Breast epithelium (tissue), 4 donors: ENCODE measurements at places on chromosomes 11 and 22. TPM values are rescaled to one million over a fixed set of nuclear protein-coding genes. Genes with fewer than 3 reads are reported as not detected.
A peak's percentile ranks its signal among the peaks of the same experiment; 100 is the strongest.

CCND1 gene
- 42.3 TPM for total RNA-seq

- no peak for DNase-seq
- H3K4me3 ChIP-seq: no peak overlapping the region
- no peak overlapping the region for H3K27ac ChIP-seq
- H3K36me3 ChIP-seq: no peaks in the 10 kb centered on the region
Observed at GRCh38 chr22:30434843-30435242, 9.3 kb downstream of the MTFP1 start.

DNA sequence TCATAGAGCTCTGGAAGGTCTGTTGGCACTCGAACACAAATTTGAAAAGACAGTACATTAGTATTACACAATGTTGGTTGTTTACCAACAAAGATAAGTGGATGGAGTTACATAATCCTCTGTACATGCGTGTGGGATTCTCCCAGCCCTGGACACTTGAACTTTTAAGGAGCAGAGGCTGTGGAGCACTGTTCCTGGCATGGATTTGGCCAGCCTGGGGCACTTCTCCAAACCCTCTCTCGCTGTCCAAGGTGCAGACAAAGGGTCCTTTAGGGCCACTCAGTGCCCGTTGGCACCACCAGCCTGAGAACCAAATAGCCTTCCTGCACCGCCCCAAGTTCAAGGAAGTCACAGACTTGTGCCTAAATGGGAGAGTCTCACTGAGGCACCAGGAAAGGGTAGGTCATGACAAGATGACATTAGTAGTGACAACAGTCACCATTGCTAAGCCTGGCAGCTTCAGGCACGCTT is 1.6 kb upstream of the ANO1 start:
- H3K27ac ChIP-seq: peak overlapping the region; percentile 94
- peaks cover 10% of the 10 kb centered on the region for H3K4me1 ChIP-seq
- no peaks in the 10 kb centered on the region for H3K27me3 ChIP-seq
- no peak overlapping the region for H3K4me3 ChIP-seq

DNA sequence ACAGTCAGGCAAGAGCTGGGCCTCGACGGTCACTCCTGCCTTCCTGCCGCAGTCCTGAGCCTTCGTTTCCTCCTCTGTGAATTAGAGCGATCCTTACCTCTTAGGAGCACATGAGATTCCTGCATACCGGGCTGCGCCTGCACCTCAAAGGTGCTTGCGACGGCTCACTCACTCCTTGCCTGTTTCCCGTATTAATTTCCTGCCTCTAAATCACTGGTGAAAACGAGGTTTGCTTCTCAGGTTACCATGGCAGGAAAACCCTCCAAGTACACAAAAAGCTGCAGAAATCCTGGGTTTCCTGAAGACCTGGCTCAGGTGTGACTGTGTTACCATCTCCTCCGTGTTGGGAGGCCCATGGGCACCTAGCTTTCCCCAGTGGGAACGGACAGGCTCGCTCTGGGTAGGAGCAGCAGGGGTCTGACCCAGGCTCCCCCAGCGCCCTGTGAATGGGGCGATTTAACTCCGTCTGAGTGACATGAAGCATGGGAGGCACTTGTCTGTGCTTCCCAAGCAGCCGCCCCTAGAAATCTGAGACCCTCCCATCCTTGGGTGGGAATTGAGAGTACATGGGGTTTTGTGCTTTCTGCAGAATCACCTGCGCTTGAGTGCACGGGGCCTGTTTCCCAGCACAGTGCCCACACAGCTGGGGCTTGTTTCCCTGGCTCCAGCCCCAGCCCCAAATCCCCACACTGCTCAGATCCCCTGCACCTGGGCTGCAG is 64.8 kb downstream of the PHF21B start:
- no peak overlapping the region for H3K27ac ChIP-seq
- DNase-seq: no peak
- H3K4me1 ChIP-seq: no peaks in the 10 kb centered on the region
- H3K27me3 ChIP-seq: peaks cover 4% of the 10 kb centered on the region
- no peak overlapping the region for H3K4me3 ChIP-seq

DNA sequence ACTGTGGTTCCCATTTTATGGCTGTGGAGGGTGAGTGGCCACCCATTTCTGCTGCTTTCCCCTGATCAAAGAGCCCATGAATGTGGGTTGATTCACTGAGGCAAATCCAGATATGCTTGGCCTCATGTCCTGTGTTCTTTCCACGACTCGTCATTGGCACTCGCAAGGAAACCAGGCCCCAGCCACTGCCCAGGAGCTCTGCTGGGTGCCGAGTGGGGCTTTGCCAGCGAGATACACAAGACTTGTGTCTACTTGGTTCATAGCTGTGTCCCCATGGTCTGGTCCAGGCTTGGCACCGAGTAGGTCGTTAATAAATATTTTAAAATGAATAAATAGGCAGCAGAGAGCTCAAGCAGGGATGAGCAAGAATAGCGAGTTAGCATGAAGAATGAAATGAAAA is 1291.5 kb downstream of the TBC1D22A start:
- H3K36me3 ChIP-seq: no peaks in the 10 kb centered on the region
- peaks cover 38% of the 10 kb centered on the region for H3K27me3 ChIP-seq
- no peak overlapping the region for H3K4me3 ChIP-seq
- no peak overlapping the region for H3K27ac ChIP-seq

DNA sequence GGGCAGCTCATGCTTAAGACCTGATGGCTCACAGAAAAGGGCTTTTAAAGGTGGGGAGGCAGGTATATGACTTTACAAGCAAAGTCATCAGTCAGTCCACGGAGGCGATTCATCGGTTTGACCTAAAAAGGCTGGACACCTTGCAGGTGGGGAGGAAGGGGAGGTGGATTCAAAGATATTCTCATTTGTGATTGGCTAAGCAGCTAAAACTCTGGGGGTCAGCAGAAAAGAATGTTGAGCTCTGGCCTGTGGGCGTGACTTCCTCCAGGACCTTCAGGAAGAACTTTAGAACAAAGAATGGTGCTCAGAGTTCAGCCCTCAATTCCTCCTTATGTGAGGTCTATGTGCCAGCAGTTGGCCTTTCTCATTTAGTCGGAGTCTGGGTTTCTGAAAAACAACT is 78.3 kb upstream of the LMO1 start:
- H3K27ac ChIP-seq: no peak overlapping the region
- no peaks in the 10 kb centered on the region for H3K36me3 ChIP-seq
- DNase-seq: no peak
- no peaks in the 10 kb centered on the region for H3K27me3 ChIP-seq
- no peaks in the 10 kb centered on the region for H3K4me1 ChIP-seq

DNA sequence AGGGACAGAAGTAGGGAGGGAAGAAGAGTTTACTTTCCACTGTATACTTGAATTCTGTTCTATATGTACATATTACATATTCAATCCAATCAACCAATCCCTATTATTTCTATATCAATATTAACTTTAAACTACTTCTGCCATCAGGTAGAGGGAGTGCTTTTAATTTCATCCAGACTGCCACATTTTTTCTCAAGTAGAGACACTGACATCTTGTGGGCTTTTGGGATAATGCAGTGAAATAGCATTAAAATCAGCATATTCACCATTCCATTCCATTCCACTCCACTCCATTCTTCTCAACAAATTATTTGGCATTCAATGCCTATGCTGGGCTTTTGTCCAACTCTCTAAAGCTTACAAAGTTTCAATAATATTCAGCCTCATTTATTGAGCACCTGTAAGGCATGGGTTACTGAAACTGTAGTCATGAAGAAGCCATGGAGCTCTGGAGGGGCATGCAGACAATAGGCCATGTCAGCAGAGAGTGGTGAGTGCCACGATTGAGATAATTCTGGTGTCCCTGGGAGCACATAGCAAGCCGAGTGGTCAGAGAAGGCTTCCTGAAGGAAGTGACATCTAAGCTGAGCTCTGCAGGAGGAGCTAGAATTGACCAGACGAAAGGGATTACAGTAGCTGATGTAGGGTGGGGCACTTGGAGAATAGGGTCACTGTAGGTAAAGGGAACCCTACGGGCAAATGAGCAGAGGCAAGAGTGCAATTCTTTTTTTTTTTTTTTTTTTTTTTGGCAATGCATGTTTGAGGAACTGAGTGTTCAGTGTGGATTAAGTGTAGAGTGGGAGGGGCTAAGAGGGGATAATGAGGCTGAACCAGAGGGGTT is 12.8 kb upstream of the CLPB start:
- no peaks in the 10 kb centered on the region for H3K27me3 ChIP-seq
- H3K36me3 ChIP-seq: no peaks in the 10 kb centered on the region
- H3K27ac ChIP-seq: no peak overlapping the region
- H3K4me1 ChIP-seq: no peaks in the 10 kb centered on the region
- H3K4me3 ChIP-seq: no peak overlapping the region

DNA sequence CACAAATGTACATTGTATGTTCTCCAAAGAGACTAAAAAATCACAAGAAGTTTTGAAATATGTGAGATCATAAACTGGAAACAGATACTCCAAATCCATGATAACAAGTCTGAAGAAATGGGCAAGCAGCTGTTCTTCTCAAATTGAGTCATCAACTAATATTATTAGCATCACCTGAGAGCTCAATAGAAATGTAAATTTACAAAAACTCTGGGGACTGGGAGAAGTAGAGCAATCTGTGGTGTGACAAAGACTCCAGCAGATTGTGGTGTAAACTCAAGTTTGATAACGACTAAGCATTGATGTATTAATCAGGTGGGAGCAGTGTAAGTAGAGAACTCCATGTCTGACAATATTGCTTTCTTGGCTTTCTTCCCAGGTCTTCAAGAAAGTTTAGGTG is 53.2 kb downstream of the GLYATL1 start:
- no peaks in the 10 kb centered on the region for H3K4me1 ChIP-seq
- H3K36me3 ChIP-seq: no peaks in the 10 kb centered on the region
- no peak overlapping the region for H3K4me3 ChIP-seq
- no peaks in the 10 kb centered on the region for H3K27me3 ChIP-seq

DNA sequence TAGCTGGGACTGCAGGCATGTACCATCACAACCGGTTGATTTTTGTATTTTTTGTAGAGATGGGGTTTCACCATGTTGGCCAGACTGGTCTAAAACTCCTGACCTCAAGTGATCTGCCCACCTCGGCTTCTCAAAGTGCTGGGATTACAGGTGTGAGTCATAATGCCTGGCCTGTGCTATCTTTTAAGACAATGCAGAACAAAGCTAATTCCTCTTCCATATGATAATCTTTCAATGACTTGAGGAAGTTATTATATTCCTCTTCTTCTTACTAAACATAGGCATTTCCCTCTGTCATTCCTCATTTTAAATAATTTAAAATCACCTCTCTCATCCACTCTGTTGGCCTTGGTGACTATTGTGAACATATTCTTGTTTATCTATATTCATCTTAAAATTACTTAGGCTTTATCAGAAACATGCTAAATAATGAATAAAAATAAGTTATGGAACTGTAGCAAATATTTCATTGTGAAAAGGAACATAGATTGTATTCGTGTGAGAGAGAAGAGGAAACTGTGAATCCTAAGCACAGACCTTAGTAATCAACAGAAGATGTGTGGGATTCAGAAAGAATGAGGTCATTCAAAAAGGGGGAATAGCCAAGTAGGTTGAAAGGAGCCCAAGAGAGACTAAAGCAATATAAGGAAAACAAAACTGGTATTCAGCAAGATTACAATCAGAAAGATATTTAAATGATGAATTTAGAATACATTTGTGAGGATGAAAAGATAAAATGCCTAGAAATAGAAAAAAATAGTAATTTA is 269.4 kb downstream of the TTC28 start:
- H3K36me3 ChIP-seq: no peaks in the 10 kb centered on the region
- no peaks in the 10 kb centered on the region for H3K4me1 ChIP-seq
- no peak for DNase-seq

- no peak overlapping the region for H3K4me3 ChIP-seq
- H3K36me3 ChIP-seq: no peaks in the 10 kb centered on the region
- no peak overlapping the region for H3K27ac ChIP-seq
- H3K27me3 ChIP-seq: no peaks in the 10 kb centered on the region
- DNase-seq: peak; percentile 40
- no peaks in the 10 kb centered on the region for H3K4me1 ChIP-seq
Observed at GRCh38 chr11:76658651-76659650, 11.6 kb downstream of the LRRC32 start.

- no peaks in the 10 kb centered on the region for H3K4me1 ChIP-seq
- no peak overlapping the region for H3K27ac ChIP-seq
- no peaks in the 10 kb centered on the region for H3K36me3 ChIP-seq
- H3K4me3 ChIP-seq: no peak overlapping the region
Observed at GRCh38 chr11:110774138-110775014, 62.1 kb upstream of the ARHGAP20 start.

DNA sequence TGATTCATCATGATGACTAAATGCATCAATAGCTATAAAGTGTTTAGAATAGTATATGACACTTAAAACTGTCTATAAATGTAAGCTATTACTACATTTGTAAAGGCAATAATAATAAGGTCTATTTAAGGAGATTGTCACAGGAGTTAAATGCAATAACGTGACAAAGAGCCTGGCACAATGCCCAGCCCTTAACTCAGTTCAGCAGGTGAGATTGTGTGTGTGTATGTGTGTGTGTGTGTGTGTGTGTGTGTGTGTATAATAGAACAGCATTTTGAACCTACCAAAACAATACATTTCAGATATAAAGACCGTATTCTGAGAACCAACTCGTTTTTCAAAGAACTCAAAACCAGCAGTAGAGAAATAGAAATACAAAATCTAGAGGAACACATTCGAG is 177.5 kb downstream of the MYO18B start:
- no peaks in the 10 kb centered on the region for H3K4me1 ChIP-seq
- H3K27ac ChIP-seq: no peak overlapping the region
- no peak for DNase-seq
- no peaks in the 10 kb centered on the region for H3K36me3 ChIP-seq
- H3K4me3 ChIP-seq: no peak overlapping the region

DNA sequence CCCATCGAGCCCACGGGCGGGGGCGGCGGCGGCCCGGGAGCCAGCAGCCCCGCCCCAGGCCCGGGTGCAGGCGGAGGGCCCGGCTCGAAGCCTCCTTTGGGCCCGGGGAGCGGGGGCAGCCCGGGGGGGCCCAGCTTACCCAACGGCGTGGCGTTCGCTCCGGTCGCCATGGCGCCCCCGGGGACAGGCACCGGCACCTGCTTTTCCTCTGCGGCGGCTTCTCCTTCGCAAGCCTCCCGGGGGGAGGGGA is 194 bp downstream of the SF1 start:
- DNase-seq: no peak
- H3K27ac ChIP-seq: peak overlapping the region; percentile 100
- H3K36me3 ChIP-seq: peaks cover 8% of the 10 kb centered on the region
- H3K4me1 ChIP-seq: peaks cover 3% of the 10 kb centered on the region
- peak overlapping the region; percentile 97 for H3K4me3 ChIP-seq
- H3K27me3 ChIP-seq: no peaks in the 10 kb centered on the region

PGA5 gene
- 1.6 TPM for total RNA-seq

- no peaks in the 10 kb centered on the region for H3K27me3 ChIP-seq
- H3K4me3 ChIP-seq: no peak overlapping the region
- DNase-seq: no peak
- H3K27ac ChIP-seq: no peak overlapping the region
- no peaks in the 10 kb centered on the region for H3K4me1 ChIP-seq
- no peaks in the 10 kb centered on the region for H3K36me3 ChIP-seq
Observed at GRCh38 chr11:45248501-45249011, 37.6 kb downstream of the SYT13 start.

GRCh38 chr11:111792314-111792713 is 26.1 kb upstream of the PPP2R1B start:
- H3K4me1 ChIP-seq: no peaks in the 10 kb centered on the region
- DNase-seq: no peak
- H3K27me3 ChIP-seq: no peaks in the 10 kb centered on the region
- H3K4me3 ChIP-seq: no peak overlapping the region
- H3K27ac ChIP-seq: no peak overlapping the region
- H3K36me3 ChIP-seq: no peaks in the 10 kb centered on the region
